ENCODE measurements at places on chromosomes 2 and 18.

GRCh38 chr2:232476045-232476444 is 11.6 kb downstream of the ECEL1 start:
- DNase-seq = no peak

DNA sequence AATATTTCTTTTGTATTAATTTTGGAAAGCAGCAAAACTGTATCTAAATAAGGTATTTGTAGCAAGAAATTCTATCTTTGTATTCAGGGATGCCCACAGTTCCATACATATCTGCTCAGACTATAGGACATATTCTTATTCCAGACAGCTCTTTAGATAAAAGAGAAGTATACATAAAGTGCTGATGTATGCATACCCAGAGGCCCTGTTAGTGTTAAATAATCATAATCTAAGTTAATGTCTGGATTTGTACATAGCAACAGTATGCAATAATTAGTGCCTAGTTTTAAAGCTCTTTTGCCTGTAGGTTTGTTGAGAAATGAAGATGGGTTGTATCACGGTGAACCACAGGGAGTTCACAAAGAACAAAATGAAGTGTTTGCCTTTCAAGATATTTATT is 428.0 kb upstream of the RGPD4 start:
- DNase-seq = no peak

DNA sequence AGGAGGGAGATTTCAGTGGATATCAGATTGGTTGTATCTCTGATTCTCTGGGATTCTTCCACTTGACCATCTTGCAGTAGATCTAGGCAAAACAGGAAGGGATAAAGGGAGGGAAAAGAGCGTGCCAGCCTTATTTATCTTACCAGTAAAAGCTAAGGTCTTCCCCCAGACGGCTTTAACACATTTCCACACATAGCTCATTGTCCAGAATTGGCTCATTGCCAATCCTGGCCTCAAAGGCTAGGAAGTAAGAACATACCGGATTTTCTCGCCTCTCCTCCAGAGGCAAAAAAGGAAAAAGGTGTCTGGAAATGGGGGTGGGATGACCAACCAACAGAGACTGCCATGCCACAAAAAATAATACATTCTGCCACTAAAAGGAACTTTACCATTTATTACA is 411.6 kb upstream of the NRP2 start:
- DNase-seq = peak; percentile 29

GRCh38 chr2:217911283-217912097 is 91.3 kb downstream of the TNS1 start:
- DNase-seq = no peak

- no peak for DNase-seq
Observed at GRCh38 chr2:73359915-73360697, 25.5 kb upstream of the ALMS1 start.

DNA sequence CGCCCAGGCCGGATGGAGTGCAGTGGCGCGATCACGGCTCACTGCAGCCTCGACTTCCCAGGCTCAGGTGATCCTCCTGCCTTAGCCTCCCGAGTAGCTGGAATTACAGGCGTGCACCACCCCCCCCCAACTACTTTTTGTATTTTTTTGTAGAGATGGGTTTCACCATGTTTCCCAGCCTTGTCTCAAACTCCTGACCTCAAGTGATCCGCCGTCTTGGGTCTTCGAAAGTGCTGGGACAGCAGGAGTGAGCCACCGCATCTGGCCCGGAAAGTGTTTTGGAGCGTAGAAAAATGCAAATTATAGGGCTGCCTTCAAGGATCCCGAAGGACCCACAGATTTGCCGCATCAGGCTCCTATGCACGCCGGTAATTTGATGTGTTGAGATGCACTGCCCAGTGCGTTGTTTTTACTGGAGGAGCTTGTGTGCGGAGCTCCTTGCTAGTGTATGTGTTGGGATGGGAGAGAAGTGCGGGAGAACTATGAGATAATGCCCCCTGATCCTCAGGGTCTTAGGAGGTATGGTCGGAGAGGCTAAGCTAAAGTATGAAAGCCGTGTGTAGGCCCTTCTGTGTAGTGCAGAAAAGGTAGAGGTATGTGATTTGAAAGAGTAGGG is 1.2 kb upstream of the CLASP1 start:
- no peak for DNase-seq

Data from lung (tissue), 17 donors.